Activated CD8-positive, alpha-beta T cell treated with anti-CD3 and anti-CD28 coated beads for 36 hours (primary cell): ENCODE measurements at places on chromosomes 3 and 15.

DNA sequence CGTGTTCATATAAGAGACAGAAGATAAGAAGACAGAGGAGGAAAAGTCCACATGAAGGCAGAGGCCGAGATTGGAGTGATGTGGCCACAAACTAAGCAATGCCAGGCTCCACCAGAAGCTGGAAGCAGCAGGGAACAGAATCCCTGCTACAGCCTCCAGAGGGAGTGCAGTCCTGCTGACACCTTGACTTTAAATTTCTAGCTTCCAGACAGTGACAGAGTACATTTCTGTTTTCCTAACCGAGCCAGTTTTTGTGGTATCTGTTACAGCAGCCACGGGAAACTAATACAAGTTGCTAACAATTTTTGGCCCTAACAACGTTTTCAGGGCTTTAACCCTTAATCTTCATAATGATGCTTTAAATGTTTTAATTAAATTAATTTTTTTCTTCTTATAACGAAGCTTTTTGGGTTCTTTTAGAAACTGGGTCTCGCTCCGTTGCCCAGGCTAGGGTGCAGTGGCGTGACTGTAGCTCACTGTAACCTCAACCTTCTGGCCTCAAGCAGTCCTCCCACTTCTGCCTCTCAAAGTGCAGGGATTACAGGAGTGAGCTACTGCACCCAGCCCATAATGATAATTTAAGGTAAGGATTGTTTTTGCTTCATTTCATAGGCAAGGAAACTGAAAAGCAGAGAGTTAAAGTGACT, 202.3 kb upstream of the PROK2 start:
- no peak for DNase-seq

GRCh38 chr3:120908795-120909601, 993 bp downstream of the STXBP5L start:
- no peak for DNase-seq

DNA sequence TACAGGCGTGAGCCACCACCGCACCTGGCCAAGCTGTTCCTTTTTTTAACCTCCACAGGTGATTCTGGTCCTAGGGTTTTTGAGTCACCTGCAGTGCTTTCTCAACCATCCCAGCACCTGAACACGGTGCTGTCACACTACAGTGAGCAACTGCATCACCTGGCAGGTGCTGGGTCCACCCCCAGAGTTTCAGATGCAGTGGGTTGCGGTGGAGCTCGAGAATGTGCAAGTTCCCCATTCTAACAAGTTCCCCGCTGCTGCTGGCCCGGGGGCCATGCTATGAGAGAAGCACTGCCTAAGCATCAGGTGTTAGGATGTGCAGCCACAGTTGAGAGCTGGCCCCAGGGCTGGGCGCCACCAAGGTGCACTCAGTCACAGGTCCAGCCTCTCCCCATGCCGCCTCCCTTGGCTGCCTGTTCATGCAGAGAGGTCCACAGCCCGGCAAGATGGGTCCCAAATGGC, 18.0 kb downstream of the ISG20 start:
- DNase-seq = peak; percentile 44

DNA sequence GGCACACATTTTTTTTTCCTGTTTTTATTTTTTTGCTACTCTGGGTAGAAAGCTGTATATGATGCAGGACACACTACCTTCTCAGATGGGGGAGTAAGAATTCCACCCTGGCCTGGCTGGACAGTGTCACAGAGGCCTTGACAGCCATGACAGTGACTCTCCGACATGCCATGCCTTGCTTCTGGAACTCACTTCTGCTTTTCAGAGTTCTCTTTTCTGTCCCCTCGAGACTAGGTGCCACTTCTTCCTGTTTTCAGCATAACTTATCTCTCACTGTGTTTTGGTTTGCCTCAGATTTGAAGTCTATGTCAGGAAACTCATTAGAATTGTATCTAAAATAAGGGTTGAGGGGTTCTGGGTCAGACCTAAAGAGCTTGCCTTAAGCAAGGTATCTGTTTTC, 69.1 kb upstream of the SEC13 start:
- no peak for DNase-seq

- DNase-seq = no peak
Observed at GRCh38 chr3:19248143-19248542, 99.8 kb downstream of the KCNH8 start.

DNA sequence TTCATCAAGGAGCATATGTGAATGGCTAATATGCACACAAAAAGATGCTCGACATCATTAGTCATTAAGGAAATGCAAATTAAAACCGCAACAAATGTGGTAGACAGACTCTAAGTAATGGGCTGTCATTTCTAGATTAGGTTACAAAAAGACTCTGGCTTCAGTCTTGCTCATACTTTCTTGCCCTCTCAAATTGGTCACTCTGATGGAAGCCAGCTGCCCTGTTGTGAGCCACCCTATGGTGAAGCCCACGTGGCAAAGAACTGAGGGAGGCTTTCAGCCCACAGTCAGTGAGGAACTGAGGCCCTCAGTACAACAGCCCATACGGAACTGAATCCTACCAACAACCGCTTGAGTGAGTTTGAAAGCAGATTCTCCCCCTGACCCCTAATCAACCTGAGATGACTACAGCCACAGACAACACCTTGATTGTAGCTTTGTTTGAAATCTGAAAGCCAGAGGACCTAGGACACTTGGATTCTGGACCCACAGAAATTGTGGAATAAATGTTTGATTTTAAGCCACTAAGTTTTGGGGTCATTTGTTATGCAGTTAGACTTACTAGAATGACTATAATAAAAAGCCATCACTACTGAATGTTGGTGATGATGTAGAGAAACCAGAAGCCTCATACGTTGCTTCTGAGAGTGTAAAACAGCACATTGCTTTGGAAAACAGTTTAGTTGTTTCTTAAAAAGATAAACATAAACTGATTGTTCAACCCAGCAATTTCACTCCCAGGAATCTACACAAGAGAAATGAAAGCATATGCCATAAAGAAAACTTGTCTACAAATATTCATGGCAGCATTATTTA, 45.7 kb downstream of the EHHADH start:
- peak; percentile 5 for DNase-seq

- no peak for DNase-seq
Observed at GRCh38 chr3:123143669-123144411, 57.9 kb upstream of the SEC22A start.

GRCh38 chr3:184134746-184135148, 411 bp upstream of the EIF2B5 start:
- no peak for DNase-seq

DNA sequence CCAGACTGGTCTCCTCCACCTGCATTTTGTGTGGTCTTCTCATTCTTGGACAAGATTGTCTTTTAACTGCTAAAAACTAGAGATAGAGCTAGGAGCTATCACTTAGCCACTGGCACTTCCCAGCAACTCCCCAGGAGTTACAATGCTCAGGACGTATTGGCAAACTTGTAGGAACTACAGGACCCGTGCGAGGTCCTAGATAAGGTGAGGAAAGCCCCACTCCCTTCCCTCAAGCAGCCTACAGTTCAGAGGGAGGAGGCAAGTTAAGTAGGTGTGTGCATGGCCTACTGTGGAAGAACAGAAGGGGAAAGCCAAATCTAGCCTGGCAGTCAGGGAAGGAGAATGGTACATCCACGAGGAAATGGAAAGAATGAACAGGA, 504.7 kb upstream of the PROK2 start:
- no peak for DNase-seq

DNA sequence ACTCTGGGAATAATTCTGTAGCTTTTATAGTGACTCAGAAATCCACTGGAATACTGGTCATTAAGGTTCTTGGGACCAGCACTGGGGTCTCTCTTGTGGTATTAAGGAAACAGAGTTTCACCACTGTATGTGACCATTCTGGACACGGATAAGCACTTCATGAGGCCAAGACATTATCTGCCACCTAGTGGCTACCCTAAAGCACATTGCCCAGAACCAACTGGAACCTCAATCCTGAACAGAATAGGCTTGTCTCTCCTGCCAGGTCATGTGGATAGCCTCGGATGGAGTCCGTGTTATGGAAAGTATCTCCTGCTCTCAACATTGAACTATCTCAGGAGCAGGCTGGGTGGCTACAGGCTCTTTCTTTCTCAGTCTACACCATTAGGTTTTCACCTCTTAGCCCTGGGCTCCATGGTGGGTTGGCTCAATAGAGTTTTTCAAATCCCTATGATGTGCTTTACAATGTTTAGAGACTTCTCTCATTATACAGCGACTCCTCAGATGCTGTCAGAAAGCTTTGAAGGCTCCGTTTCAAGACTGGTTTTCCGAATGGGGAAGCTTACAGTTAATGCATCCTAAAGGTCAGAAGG, 167.6 kb upstream of the ST8SIA2 start:
- DNase-seq = no peak

- peak; percentile 36 for DNase-seq
Observed at GRCh38 chr3:105801397-105801796, 67.4 kb downstream of the CBLB start.

GRCh38 chr3:190554197-190554596, 40.3 kb downstream of the IL1RAP start:
- DNase-seq = no peak

DNA sequence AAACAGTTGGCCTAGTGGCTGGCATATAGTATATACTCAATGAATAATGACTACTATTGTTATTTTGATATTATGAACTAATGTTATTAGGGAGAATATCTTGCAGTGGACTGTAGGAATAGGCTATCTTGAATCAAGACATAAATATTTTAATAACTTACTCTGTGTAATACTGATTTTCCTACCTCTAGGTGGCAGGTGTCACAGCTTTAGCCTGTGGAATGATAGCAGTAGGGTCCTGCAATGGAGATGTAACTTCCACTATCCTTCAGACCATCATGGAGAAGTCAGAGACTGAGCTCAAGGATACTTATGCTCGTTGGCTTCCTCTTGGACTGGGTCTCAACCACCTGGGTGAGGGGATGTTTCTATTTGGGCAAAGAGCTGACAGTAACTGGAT, 6.5 kb downstream of the PSMD2 start:
- no peak for DNase-seq

- DNase-seq = no peak
Observed at GRCh38 chr3:37627951-37628620, 233.6 kb upstream of the CTDSPL start.

DNA sequence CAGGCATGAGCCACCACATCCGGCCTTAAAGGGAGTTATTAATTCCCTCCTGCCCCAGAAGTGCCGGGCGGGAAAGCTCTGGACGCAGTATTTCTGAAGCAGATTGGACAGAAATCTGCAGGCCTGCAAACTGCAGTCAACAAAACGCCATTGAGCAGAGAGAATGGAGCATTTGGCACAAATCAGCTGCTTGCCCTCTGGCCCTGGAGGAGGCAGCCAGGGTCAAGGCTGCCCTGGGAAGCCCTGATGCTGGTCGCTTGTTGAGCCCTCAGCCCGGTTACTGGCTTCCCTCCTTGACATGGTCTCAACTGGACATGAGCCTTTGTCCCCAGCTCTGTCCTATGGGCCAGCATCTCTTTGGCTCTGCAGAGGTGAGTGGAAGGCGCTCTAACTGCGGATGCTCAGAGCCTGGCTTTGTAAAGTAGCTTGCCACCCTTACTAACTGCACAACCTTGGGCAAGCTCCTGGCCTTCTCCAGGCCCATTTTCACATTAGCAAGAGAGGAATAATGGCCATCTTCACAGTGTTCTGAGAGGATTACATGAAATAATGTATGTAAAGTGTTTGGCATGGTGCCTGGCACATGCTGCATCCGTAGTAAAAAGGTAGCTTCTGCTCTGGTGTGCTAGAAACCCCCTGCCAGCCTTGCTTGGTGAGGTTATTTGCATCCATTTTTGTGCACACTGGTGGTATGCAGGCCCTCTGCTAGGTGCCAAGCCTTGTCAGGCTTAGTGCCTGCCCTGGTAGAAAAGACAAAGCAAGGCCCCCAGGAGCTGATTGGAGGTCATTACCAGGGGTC, 4.1 kb downstream of the SEMA4B start:
- DNase-seq = no peak

GRCh38 chr3:60000311-60001105, 950.7 kb upstream of the CFAP20DC start:
- DNase-seq = no peak

GRCh38 chr15:97903971-97904572, 56.4 kb upstream of the ARRDC4 start:
- DNase-seq = peak; percentile 49

- no peak for DNase-seq
Observed at GRCh38 chr3:126391631-126392030, 3.1 kb upstream of the CFAP100 start.

- DNase-seq = peak; percentile 53
Observed at GRCh38 chr15:90561344-90562244, 31.9 kb downstream of the CRTC3 start.

DNA sequence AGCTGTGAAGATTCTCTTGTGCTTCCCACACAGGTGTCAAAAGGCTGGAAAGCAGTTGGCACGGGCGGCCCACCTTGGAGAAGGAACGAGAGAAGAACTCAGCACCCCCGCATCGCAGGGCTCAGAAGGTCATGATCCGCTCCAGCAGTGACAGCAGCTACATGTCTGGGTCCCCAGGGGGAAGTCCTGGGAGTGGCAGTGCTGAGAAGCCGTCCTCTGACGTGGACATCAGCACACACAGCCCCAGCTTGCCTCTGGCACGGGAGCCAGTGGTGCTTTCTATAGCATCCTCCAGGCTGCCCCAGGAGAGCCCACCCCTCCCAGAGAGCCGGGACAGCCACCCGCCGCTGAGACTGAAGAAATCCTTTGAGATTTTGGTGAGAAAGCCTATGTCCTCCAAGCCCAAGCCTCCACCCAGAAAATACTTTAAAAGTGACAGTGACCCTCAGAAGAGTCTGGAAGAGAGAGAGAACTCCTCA, 31.4 kb downstream of the STARD5 start:
- DNase-seq = peak; percentile 78

- DNase-seq = no peak
Observed at GRCh38 chr3:146217324-146217723, 33.6 kb downstream of the PLSCR4 start.

GRCh38 chr15:44654858-44655257, 8.6 kb downstream of the SPG11 start:
- no peak for DNase-seq

- DNase-seq = no peak
Observed at GRCh38 chr3:147396712-147397046, 9.7 kb downstream of the ZIC4 start.

- no peak for DNase-seq
Observed at GRCh38 chr3:194860725-194861124, 175.0 kb downstream of the FAM43A start.

- DNase-seq = no peak
Observed at GRCh38 chr3:129442486-129442885, 2.5 kb downstream of the IFT122 start.

- DNase-seq = peak; percentile 86
Observed at GRCh38 chr3:129593595-129594339, 12.7 kb downstream of the PLXND1 start.

DNA sequence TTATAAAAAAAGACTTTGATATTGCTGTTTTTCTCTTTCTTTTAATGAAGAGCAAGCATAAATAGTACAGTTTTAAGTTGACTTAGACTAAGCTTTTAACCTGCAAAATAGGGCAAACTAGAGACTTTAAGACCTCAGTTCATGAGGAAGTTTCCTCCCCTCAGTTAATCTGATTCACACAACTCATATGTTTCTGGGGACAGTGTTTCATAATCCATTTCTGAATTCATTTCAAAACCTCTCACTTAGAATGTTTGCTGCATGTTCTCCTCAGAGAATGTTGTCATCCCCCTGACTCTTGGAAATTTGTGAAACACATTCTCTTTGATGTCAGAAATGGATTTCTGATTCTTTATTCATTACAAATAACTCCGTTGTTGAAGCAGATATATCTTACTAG, 79.3 kb upstream of the SKOR1 start:
- DNase-seq = no peak
